Upper lobe of left lung (tissue), 6 donors: ENCODE measurements at places on chromosomes 3 and 15. TPM values are rescaled to one million over a fixed set of nuclear protein-coding genes. Genes with fewer than 3 reads are reported as not detected.
A peak's percentile ranks its signal among the peaks of the same experiment; 100 is the strongest.

DNA sequence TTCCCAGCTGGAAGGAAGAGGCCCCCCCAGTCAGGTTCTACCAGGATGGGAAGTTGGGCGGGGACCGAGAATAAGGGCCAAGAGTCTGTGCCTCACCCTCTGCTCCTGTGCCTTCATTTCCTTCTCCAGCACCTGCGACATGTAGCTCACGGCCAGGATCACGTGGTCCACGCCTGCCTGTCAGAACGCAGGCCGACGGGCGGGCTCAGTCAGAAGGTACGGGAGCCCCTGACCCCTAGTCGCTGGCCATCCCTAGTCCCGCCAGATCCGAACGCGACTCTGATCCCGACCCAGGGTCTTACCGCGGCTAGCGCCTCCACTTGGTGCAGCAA, 489 bp downstream of the GMPPB start:
- peaks cover 44% of the 10 kb centered on the region for H3K36me3 ChIP-seq
- H3K4me1 ChIP-seq, result peaks cover 53% of the 10 kb centered on the region
- H3K27me3 ChIP-seq, result no peaks in the 10 kb centered on the region
- peak overlapping the region; percentile 94 for H3K4me3 ChIP-seq

DNA sequence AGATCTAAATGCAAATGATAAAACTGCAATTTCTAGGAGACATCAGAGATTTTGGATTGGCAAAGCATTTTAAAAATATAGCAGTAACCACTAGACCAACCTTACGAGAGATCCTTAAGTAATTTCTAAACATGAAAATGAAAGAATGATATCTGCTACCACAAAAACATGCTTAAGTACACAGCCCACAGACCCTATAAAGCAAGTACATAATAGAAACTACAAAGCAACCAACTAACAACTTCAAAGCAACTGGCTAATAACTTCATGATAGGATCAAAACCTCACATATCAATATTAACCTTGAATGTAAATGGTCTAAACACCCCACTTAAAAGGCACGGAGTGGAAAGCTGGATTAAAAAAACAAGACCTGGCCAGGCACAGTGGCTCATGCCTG, 209.9 kb upstream of the SOX14 start:
- H3K4me3 ChIP-seq, result no peak overlapping the region
- H3K36me3 ChIP-seq, result no peaks in the 10 kb centered on the region
- no peak overlapping the region for H3K27ac ChIP-seq
- no peaks in the 10 kb centered on the region for H3K4me1 ChIP-seq
- no peaks in the 10 kb centered on the region for H3K27me3 ChIP-seq

GRCh38 chr15:25789211-25789610, 73.9 kb downstream of the ATP10A start:
- H3K36me3 ChIP-seq, result no peaks in the 10 kb centered on the region
- no peak overlapping the region for H3K4me3 ChIP-seq
- DNase-seq, result no peak

Gene WNT5A
- total RNA-seq, result 24.8 TPM

Gene BBX
- 38.9 TPM for total RNA-seq
